ENCODE measurements at places on chromosomes 7 and 10.

- no peak overlapping the region for H3K4me3 ChIP-seq
- H3K4me1 ChIP-seq, result no peaks in the 10 kb centered on the region
Observed at GRCh38 chr10:44807451-44807850, 103.7 kb upstream of the TMEM72 start.

DNA sequence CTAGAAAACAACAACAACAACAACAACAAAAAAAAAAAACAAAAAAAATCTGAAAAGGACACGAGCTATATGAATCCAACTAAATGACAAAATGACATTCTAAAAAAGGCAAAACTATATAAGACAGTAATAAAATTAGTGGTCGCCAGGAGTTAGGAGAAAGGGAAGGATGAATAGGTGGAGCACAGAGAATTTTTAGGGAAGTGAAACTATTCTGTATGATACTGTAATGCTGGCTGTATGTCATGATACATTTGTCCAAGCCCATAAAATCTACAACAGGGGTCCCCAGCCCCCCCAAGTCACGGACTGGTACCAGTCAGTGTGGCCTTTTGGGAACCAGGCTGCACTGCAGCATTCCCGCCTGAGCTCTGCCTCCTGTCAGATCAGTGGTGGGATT, 2.8 kb upstream of the PUS7 start:
- H3K27ac ChIP-seq, result no peak overlapping the region
- no peak for DNase-seq
- H3K4me1 ChIP-seq, result peaks cover 9% of the 10 kb centered on the region
- no peak overlapping the region for H3K4me3 ChIP-seq
- H3K27me3 ChIP-seq, result no peaks in the 10 kb centered on the region

- H3K27ac ChIP-seq, result no peak overlapping the region
- H3K4me3 ChIP-seq, result no peak overlapping the region
- H3K27me3 ChIP-seq, result no peaks in the 10 kb centered on the region
- no peaks in the 10 kb centered on the region for H3K36me3 ChIP-seq
Observed at GRCh38 chr7:101870361-101871062, 53.1 kb downstream of the CUX1 start.

DNA sequence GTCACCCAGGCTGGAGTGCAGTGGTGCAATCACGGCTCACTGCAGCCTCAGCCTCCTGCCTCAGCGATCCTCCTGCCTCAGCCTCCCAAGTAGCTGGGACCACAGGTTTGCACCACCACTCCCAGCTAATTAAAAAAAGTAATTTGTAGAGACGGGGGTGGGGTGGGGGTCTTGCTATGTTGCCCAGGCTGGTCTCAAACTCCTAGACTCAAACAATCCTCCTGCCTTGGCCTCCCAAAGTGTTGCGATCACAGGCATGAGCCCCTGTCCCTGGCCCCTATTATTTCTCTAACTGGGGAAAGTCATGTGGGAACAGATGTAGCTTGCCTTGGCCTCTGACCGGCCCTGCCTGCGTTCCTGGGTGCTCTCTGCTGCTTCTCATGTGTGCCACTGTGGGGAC, 178.7 kb downstream of the RNF216 start:
- H3K4me1 ChIP-seq, result no peaks in the 10 kb centered on the region
- no peaks in the 10 kb centered on the region for H3K27me3 ChIP-seq
- no peaks in the 10 kb centered on the region for H3K36me3 ChIP-seq
- no peak overlapping the region for H3K27ac ChIP-seq
- DNase-seq, result no peak
- H3K4me3 ChIP-seq, result no peak overlapping the region

GRCh38 chr7:101838837-101839483, 21.5 kb downstream of the CUX1 start:
- H3K4me3 ChIP-seq, result no peak overlapping the region
- no peak for DNase-seq
- H3K36me3 ChIP-seq, result no peaks in the 10 kb centered on the region
- no peak overlapping the region for H3K27ac ChIP-seq
- no peaks in the 10 kb centered on the region for H3K27me3 ChIP-seq

DNA sequence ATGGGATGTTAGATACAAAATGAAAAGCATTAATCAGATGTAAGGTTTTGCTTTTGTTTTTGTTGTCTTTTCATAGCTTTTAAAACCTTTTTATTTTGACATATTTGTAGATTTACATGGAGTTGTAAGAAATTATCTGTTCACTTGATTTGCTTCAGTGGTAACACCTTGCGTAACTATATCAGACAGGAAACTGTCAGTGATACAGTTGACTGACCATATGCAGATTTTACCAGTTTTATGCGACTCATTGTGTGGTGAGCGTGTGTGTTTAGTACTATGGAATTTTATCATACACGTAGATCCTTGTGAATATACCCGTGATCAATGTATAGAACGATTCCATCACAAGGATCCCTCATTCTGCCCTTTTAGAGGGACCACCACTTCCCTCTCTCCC, 701.4 kb downstream of the SUGCT start:
- H3K36me3 ChIP-seq, result peaks cover 6% of the 10 kb centered on the region
- H3K27ac ChIP-seq, result no peak overlapping the region
- H3K4me3 ChIP-seq, result no peak overlapping the region
- no peaks in the 10 kb centered on the region for H3K27me3 ChIP-seq
- no peaks in the 10 kb centered on the region for H3K4me1 ChIP-seq

DNA sequence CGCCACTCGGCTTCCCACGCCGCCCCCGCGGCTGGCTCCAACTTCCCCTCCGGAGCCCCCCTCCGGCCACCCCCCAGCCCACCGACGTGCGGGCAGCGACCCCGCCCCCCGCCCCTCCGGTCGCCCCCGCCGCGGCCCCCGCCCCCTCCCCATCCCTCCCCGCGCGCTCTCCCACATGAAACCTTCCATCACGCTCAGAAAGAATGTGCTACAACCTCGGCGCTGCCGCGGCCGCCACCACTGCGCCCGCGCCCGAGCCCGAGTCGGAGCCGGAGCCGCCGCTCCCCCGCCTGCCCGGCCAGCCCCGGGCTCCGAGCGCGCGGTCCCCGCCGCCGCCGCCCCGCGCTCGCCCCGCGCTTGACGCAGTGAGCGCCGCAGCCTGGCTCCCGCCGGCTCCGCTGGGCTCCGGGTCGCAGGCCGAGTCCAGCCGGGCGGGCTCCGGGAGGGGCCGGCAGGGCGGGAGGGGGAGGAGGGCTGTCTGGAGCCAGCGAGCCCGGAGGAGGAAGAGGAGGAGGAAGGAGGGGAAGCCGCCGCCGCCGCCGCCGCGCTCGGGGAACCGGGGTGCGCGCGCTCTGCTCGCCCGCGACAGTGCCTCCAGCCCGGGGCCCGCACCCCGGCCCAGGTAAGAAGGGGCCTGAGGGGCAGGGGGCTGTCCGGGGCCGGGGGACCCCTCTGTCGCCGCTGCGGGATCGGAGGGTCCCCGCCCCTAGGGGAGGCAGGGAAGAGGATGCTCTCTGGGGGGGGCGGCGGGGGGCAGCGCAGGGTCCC, 4.3 kb upstream of the ELFN1 start:
- no peak overlapping the region for H3K27ac ChIP-seq
- H3K4me3 ChIP-seq, result no peak overlapping the region
- no peak for DNase-seq

DNA sequence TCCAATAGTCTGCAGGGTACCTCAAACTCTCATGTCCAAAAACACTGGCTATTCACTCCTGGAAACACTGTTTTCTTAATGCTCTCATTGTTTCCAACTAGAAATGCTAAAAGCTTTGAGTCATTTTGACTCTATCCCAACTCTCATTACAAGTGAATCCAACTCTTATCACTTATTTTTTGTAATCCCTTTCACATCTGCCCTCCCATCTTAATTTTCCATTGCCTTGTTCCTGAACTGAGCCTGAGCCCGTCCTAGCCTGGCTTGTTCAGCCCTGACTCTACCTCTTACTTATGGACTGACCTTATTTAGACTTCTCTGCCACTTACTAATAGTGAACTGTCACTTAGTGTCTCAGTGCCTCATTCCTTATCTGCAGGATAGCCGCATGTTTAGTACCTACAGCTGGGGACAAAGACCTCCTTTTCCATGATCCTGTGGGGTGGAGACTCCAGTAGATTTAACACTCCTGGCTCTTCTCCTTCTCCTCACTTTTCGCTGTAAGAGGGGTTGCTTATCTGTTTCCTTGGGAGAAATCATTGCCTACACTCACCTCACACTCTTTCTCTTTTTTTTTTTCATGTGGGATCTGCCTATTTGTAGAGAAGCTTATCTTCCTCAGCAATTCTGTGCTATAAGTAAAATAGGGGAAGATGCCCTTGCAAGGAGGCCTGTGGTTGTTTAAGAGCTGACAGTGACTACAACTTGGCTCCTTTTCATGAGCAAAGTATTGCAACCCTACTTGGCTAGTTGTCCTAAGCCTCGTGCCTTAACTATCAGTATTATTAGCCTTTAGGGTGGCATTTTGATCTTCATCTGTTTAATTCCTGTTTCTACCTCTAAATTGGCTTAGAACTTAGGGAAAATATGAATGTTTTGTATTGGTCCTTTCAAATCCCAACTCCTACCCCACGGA, 56.4 kb downstream of the SLC16A12 start:
- no peak overlapping the region for H3K4me3 ChIP-seq
- no peaks in the 10 kb centered on the region for H3K4me1 ChIP-seq
- no peak overlapping the region for H3K27ac ChIP-seq
- H3K36me3 ChIP-seq, result no peaks in the 10 kb centered on the region
- DNase-seq, result no peak

GRCh38 chr7:48144291-48144768, 26.9 kb upstream of the ABCA13 start:
- no peak overlapping the region for H3K27ac ChIP-seq
- DNase-seq, result no peak
- no peaks in the 10 kb centered on the region for H3K36me3 ChIP-seq

GRCh38 chr7:155363852-155364600, 66.3 kb downstream of the INSIG1 start:
- no peaks in the 10 kb centered on the region for H3K4me1 ChIP-seq
- no peak overlapping the region for H3K27ac ChIP-seq
- peaks cover 21% of the 10 kb centered on the region for H3K27me3 ChIP-seq
- H3K4me3 ChIP-seq, result no peak overlapping the region
- no peak for DNase-seq

GRCh38 chr10:33289776-33290175, 44.7 kb downstream of the NRP1 start:
- no peak overlapping the region for H3K27ac ChIP-seq
- H3K4me1 ChIP-seq, result no peaks in the 10 kb centered on the region
- no peak overlapping the region for H3K4me3 ChIP-seq
- DNase-seq, result no peak
- H3K36me3 ChIP-seq, result no peaks in the 10 kb centered on the region
- peaks cover 34% of the 10 kb centered on the region for H3K27me3 ChIP-seq

All from natural killer cell treated with Interleukin-12 subunit alpha and Interleukin-12 subunit beta and Interleukin-15 and Interleukin-18, amount 100 ng/mL, for 72 hours (primary cell).